ENCODE measurements at places on chromosomes 5 and 9.
A peak's percentile ranks its signal among the peaks of the same experiment; 100 is the strongest.

GRCh38 chr9:137441289-137441934, at the start of gene ENTPD8:
TSS of gene ENTPD8 (minus strand) at chr9:137441357. CDS start at chr9:137438285, 3,072 bp downstream.
- H3K27ac ChIP-seq = no peak within 1 kb of the TSS
- peaks cover 32% of the 10 kb centered on the region for H3K27me3 ChIP-seq
- DNase-seq = no peak
- H3K4me1 ChIP-seq = peaks cover 7% of the 10 kb centered on the region
- no peaks in the 10 kb centered on the region for H3K36me3 ChIP-seq

GRCh38 chr5:178462076-178462475, 128.1 kb downstream of the COL23A1 start:
- H3K27me3 ChIP-seq = peaks cover 8% of the 10 kb centered on the region
- no peak for DNase-seq
- no peak overlapping the region for H3K4me3 ChIP-seq
- no peaks in the 10 kb centered on the region for H3K4me1 ChIP-seq
- no peaks in the 10 kb centered on the region for H3K36me3 ChIP-seq
- H3K27ac ChIP-seq = no peak overlapping the region

DNA sequence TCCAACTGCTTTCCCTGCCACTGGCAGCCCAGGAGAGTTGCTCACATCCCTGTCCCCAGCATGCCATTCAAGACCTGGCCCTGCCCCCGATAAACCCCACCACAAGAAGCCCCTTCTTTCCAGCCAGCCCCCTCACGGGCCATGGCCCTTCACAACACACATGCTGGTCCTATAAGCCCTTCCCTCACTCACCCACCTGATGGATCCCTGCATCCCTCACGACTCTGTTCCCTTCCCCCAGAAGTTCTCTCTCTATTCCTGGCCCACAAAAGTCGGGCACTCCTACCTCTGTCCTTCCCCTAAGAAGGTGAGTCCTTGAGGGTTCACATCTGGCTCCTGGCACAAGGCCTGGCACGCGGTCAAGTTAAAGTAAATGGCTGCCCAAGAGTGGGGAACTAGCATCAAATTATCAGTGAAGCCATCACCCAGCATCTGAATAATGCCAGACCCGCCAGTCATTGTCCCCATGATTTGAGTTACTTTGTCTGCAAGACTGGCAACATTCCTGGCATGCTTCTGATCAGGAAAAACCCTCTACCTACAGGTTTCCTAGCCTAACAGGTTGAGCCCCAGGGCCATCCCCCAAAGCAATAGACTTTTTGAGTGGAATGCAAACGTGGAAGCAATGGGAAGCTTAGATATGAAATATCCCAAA, 65.9 kb downstream of the CRB2 start:
- H3K27me3 ChIP-seq = no peaks in the 10 kb centered on the region
- H3K36me3 ChIP-seq = peaks cover 25% of the 10 kb centered on the region
- H3K4me1 ChIP-seq = peaks cover 8% of the 10 kb centered on the region
- no peak overlapping the region for H3K27ac ChIP-seq
- DNase-seq = no peak
- H3K4me3 ChIP-seq = no peak overlapping the region

DNA sequence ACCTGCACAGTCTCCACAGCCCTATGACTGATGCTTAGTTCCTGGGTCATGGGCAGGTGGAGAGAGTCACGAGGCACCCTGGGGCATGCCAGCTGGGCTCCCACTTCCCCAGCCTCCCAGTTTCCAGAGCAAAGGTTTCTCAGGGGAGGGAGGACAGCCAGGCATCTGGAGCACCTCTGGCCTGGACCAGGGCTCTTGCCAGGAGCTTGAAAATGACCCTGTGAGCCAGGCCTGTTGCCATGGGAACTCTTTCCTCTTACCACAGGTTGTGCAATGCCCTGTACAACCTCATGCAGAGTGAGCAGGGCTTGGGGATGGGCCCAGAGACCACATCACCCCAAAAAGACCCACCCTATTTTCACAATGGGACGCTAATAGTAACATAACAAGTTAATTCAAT, 113.1 kb downstream of the PSD2 start:
- H3K4me3 ChIP-seq = no peak overlapping the region
- no peaks in the 10 kb centered on the region for H3K36me3 ChIP-seq
- H3K4me1 ChIP-seq = peaks cover 1% of the 10 kb centered on the region
- peaks cover 27% of the 10 kb centered on the region for H3K27me3 ChIP-seq
- no peak overlapping the region for H3K27ac ChIP-seq

DNA sequence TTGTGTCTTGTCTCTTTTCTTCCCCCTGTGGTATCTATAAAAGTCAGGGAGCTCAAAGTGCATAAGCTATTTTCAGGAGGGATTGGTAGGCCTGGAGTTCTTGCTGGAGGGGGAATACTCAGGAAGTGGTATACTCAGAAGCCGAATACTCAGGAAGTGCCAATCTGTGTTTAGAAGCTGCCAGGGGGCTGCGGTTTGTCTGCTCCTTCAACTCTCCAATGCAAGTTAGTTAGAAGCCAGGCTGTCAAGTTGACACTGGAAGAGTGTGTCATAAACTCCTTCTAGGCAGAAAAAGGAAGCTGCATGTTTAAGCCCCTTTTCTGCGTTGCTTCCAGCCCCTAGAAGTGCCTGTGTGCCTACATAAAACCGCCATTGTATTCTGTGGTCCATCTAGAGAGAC, 366.5 kb downstream of the TAF11L14 start:
- H3K4me1 ChIP-seq = peaks cover 5% of the 10 kb centered on the region
- H3K27me3 ChIP-seq = no peaks in the 10 kb centered on the region
- no peaks in the 10 kb centered on the region for H3K36me3 ChIP-seq
- H3K27ac ChIP-seq = no peak overlapping the region

DNA sequence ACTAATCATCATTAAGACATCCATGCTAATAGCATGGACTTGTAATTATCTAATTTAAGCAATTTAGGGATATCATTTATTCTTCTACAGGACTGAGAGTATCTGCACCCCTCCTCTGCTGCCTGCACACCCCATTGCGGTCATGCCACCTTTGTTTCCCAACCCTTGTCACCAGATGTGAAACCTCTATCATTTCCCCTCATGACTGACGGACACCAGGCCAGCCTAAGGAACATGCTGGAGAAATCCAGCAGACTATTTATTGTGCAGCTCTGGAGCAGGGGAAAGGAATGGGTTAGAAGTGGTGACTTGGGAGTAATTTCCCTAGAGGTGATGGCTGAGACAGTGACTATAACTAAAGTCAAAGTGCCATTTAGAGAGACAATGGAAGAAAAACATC, 40.7 kb downstream of the UGCG start:
- peaks cover 43% of the 10 kb centered on the region for H3K36me3 ChIP-seq
- no peaks in the 10 kb centered on the region for H3K27me3 ChIP-seq
- peaks cover 31% of the 10 kb centered on the region for H3K4me1 ChIP-seq
- H3K27ac ChIP-seq = peak overlapping the region; percentile 90
- DNase-seq = no peak

GRCh38 chr5:18048449-18048848, 414.2 kb downstream of the TAF11L14 start:
- no peak overlapping the region for H3K27ac ChIP-seq
- no peak overlapping the region for H3K4me3 ChIP-seq
- no peak for DNase-seq
- H3K27me3 ChIP-seq = no peaks in the 10 kb centered on the region

GRCh38 chr5:21709770-21710169, 1143.4 kb downstream of the CDH12 start:
- H3K27ac ChIP-seq = no peak overlapping the region
- no peaks in the 10 kb centered on the region for H3K27me3 ChIP-seq
- H3K36me3 ChIP-seq = no peaks in the 10 kb centered on the region
- DNase-seq = no peak

DNA sequence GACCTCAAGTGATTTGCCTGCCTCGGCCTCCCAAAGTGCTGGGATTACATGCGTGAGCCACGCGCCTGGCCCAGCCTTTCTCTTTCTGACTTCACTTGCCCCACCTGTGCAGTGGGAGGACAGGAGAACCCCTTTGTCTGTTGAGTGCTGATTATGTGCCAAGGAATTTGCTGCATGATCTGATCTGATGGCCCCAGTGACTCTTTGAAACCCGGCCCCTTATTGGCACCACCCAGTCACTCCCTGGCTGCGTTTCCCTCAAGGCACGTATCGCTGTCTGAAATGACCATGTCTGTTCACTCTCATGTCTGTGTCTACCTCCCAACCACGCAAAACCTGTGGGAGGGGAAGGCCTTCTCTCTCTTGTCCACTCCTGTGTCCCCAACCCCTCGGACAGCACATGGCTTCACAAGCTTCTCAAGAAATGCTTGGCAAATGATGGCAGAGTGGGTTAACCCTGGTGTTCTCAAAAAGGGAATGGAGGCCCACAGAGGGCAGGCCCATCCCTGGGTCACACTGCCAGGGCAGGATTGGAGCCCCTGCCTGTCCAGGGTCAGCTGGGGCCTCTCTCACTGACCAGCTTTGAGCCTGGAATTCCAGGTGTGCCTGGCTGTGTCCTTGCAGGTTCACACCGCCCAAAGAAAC, 21.9 kb downstream of the NEK6 start:
- H3K36me3 ChIP-seq = peaks cover 68% of the 10 kb centered on the region
- no peaks in the 10 kb centered on the region for H3K27me3 ChIP-seq
- H3K27ac ChIP-seq = peak overlapping the region; percentile 28

DNA sequence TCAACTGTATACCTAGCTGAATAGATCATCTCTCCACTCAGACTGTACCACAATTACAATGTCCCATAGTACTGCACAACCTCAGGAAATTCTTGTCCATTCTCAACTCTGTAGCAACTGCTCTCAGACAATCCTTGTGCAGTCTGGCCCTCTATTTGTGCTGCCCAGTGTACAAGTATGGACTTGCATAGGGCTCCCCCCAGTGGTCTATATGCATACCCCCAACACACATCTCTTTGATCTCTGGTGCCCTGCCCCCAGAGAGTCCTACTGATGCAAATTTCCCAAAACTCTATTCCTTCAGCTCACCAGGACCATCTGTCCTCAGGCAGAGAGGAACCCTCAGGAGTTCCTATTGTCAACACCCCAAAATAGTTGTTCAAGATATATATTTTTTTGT, 205.3 kb downstream of the SLCO4C1 start:
- H3K4me3 ChIP-seq = no peak overlapping the region
- H3K36me3 ChIP-seq = no peaks in the 10 kb centered on the region
- DNase-seq = no peak
- H3K27me3 ChIP-seq = no peaks in the 10 kb centered on the region

GRCh38 chr9:137139468-137140150, 655 bp downstream of the GRIN1 start:
- H3K4me3 ChIP-seq = peak overlapping the region; percentile 26
- H3K4me1 ChIP-seq = peaks cover 13% of the 10 kb centered on the region
- DNase-seq = no peak
- H3K36me3 ChIP-seq = no peaks in the 10 kb centered on the region
- peaks cover 83% of the 10 kb centered on the region for H3K27me3 ChIP-seq

GRCh38 chr9:85743275-85744128, 1.7 kb upstream of the AGTPBP1 start:
- peaks cover 10% of the 10 kb centered on the region for H3K4me1 ChIP-seq
- peak overlapping the region; percentile 24 for H3K4me3 ChIP-seq
- peaks cover 15% of the 10 kb centered on the region for H3K27me3 ChIP-seq
- H3K36me3 ChIP-seq = no peaks in the 10 kb centered on the region
- DNase-seq = no peak

DNA sequence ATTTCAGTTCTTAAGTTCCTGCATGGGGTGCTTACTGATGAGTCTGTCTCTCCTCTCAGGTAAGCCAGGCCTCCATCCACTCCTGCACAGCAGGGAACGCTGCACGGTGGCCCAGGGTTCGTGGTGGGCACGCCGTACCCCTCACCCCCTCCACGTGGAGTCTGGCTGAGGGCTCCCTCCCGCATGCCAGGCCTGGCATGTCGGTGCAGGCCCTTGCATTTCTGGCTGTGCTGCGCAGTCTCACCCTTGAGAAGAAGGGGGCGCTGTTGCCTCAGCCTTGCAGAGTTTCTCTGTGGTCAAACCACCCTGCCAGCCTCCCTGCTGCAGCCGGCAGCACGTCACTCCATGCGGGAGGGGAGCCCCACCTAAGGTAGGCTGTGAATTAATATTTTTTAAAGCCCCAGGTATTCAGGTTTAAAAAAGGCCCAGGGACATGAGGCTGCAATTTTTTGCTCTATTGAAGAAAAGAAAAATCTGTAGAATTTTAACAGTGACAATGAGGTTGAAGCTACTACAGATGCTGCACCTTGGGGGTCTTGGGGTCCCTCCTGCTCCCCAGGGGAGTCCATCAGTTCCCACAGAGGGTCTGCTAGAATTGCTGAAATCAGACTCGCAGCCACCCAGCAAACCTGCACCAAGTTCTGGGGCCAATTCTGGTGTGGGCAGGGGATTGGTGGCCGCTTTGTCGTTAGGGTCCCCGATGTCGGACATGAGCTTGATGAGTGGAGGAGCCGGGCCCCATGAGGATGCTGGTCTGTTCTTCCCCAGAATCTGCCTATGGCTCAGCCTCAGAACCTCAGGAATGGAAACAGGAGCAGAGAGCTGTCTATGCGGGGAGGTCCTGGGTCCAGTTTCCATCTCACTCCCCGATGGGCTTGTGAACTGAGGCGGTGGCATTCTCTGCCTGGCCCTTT, 52.6 kb downstream of the TENT4A start:
- H3K27ac ChIP-seq = peak overlapping the region; percentile 51
- peaks cover 22% of the 10 kb centered on the region for H3K36me3 ChIP-seq
- H3K27me3 ChIP-seq = peaks cover 13% of the 10 kb centered on the region
- peak; percentile 46 for DNase-seq
- peaks cover 7% of the 10 kb centered on the region for H3K4me1 ChIP-seq
- no peak overlapping the region for H3K4me3 ChIP-seq

GRCh38 chr9:115234094-115234493, 116.1 kb upstream of the TNC start:
- no peak overlapping the region for H3K27ac ChIP-seq
- no peak overlapping the region for H3K4me3 ChIP-seq
- peaks cover 19% of the 10 kb centered on the region for H3K27me3 ChIP-seq
- DNase-seq = no peak
- no peaks in the 10 kb centered on the region for H3K4me1 ChIP-seq
- no peaks in the 10 kb centered on the region for H3K36me3 ChIP-seq

- H3K36me3 ChIP-seq = peaks cover 7% of the 10 kb centered on the region
- H3K4me3 ChIP-seq = no peak overlapping the region
- H3K27ac ChIP-seq = no peak overlapping the region
- H3K4me1 ChIP-seq = no peaks in the 10 kb centered on the region
These were observed 45.2 kb upstream of the PITX1 start for GRCh38 chr5:135079099-135079681.

DNA sequence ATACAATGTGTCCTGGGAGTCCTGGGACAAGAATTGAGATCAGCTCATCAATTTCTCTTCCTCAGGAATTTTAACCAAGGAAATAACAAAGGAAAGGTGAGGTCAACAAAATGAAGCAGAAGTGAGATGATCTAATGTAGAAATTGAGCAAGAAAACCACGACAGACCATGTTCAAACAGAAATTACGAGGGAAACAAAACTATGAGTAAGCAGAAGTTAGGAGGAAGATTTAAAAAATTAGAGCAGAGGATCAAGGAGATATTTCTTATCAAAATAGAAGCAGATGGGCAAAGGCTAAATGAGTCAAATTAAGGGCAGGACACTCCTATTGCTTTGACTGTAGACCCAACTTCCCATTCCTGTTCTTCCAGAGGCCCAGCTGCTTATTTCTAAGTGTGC, 97.4 kb downstream of the HINT1 start:
- no peak overlapping the region for H3K27ac ChIP-seq
- H3K36me3 ChIP-seq = peaks cover 37% of the 10 kb centered on the region
- no peak for DNase-seq

GRCh38 chr5:177473443-177474001, at the start of gene DBN1:
TSS of gene DBN1 (minus strand) at chr5:177473634. CDS start at chr5:177473521, 113 bp downstream.
- peak within 1 kb of the TSS; percentile 77 for H3K4me3 ChIP-seq
- no peak for DNase-seq
- peaks cover 39% of the 10 kb centered on the region for H3K4me1 ChIP-seq
- H3K36me3 ChIP-seq = no peaks in the 10 kb centered on the region
- peaks cover 11% of the 10 kb centered on the region for H3K27me3 ChIP-seq

- H3K4me1 ChIP-seq = peaks cover 1% of the 10 kb centered on the region
- no peaks in the 10 kb centered on the region for H3K36me3 ChIP-seq
- no peak for DNase-seq
- no peak overlapping the region for H3K4me3 ChIP-seq
- no peak overlapping the region for H3K27ac ChIP-seq
These were observed 818.8 kb downstream of the MAT2B start for GRCh38 chr5:164324239-164324638.

Measured in stimulated activated naive B cell treated with anti-CD40 and anti-IgM and Interleukin-4, amounts not matched to agents 10 μg/mL and 1 μg/mL and 100 μg/mL, for 72 hours (primary cell).